ENCODE measurements at places on chromosomes 2 and 18.

DNA sequence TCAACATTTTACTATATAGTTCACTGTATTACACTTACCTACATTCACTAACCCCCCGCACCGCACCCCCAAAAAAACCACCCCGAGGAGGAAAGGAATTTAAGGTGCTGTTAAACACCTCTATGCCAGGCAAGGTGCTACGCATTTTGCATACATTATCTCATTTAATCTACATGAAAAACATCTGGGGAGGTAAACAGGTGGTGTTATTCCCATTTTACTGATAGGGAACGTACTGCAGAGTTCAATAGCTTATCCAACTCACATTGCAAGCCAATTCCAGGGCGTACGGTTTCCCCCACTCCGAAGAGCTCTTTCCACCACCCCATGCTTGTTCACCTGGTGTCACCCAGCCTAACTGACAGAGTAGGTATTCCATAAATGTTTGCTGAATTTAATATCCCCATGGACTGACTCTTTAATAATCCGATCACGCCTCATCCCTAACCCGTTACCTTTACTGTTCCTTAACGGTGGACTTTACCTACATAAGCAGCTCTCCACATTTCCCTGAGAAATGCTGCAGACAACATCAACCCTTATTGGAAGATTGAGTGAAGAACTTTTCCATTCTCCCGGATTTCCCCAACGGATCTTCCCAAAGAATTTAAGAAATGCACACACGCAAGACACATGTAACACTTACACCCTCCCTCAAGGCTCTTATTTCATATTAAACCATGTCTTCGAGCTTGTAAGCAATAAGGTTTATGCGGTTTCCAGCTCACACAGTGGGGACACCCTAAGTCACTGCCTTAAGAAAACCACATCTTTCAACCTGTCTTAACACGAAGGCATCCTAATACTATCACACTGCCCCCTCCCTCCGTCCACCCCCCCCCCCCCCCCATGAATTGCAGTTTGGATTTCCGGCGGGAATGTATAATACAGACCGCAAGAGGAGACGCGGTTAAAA is 1.2 kb downstream of the RAPH1 start:
- no peak for DNase-seq

DNA sequence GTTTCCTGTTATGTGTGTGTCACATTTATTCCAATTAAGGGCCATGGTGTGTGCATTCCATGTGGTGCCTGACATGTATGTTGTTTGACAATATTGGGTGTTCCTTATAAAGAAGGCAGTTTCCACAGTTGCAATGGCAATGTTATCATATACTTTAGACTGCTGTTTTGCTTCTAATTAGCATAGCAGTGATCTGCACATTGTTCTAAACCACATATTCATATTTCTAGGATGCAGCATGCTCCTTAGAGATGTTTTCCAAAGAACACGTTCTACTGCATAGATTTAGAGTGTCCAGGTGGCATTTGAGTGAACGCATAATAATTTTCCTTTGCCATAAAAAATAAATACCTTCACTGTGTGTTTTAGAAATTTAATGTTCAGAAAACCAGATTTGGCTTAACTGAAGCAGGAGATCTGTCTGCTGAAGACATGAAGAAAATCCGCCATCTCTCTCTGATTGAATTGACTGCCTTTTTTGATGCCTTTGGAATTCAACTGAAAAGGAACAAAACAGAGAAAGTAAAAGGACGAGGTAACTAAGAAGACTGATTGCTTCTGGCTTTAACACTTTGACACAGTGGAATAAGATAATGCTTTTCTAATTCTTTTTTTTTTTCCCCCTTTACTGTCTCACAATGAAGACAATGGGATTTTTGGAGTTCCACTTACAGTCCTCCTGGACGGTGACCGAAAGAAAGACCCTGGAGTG is 143.7 kb downstream of the ARHGAP28 start:
- DNase-seq = no peak

- no peak for DNase-seq
These were observed 25.1 kb downstream of the SLC39A10 start for GRCh38 chr2:195682077-195682476.

GRCh38 chr2:226892729-226893128 is 56.9 kb downstream of the RHBDD1 start:
- no peak for DNase-seq
